GM06990 (cell line): ENCODE measurements at places on chromosomes 4 and X.

- no peak for DNase-seq
Measured at GRCh38 chrX:148382983-148383382, 117.4 kb upstream of the AFF2 start.

GRCh38 chr4:5752376-5753184 is 41.6 kb downstream of the EVC start:
- no peak for DNase-seq

GRCh38 chr4:40261231-40262076 is 64.6 kb downstream of the RHOH start:
- no peak for DNase-seq

DNA sequence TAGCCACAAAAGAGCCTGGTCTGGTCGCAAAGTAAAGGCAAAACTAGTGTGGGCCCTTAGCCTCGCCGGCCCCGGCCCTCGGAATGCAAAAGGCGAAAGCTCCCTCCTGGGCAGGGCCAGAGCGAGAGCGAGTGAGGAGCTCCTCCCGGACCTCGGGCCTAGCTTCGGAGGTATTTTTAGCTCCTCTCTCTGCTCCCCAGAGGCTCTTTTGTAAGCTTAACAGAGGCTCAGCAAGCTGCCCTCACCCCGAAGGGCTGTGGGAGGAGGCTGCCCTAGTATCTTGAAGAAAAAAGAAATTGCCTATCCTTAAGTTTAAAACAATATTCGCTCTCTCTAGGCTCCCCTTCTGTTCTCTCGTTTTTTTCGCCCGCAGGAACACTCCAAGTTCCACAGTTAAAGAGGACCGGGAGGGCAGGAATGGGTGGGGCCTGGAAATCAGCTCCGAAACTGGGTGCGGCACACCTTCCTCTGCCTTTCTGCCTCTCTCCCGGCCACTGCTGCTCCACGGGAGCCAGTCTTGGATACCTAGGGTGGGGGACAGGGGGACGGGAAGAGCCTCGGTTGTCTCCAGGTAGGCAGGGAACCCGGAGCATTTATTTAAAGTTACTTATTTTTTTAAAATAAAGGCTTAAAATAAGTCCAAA is 12.1 kb downstream of the HAND2 start:
- no peak for DNase-seq

GRCh38 chr4:140579278-140579677 is 10.5 kb upstream of the UCP1 start:
- DNase-seq = no peak

DNA sequence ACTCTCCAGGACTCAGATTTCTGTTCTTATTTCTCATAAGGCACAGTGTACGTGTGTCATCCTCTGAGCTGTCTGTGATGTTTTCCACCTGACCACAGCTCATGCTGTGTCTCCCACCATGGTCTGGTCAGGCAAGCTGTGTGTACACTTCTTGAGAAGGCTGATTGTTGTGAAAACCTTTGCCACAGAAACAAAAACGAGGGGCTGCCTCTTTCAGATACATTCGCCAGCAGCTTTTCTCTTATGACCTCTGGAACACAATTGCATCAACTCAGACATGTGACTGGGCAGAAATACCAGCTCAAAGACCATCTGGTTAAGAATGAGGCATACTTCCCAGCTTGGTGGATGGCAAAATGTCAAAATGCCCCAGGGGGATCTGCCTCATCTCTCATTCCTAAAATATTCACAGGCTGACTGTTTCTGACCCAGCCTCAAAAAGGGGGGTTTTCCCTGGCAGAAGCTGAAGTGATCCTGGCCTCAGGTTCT is 46.1 kb downstream of the PGRMC2 start:
- DNase-seq = no peak

DNA sequence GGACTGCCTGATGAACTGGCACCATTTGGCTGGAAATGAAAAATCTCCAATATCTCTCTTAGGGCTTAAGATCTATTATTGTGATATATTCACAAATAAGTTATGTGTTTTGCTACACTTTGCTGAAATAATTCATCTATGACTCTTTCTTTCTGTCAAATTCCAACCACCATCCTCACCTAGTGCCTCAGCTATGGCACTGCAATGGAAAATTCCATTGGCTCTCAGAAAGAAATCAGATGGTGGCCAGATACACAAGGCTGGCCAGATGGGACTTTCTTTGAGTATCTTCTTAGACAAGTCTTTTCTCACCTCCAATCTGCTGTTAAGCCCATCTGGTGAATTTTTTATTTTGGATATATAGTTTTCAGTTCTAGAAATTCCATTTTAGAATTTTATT is 28.0 kb downstream of the NAT8L start:
- DNase-seq = no peak

- DNase-seq = no peak
Measured at GRCh38 chr4:156933633-156934258, 37.9 kb downstream of the PDGFC start.

GRCh38 chr4:152997288-152997687 is 61.2 kb downstream of the FHDC1 start:
- no peak for DNase-seq

DNA sequence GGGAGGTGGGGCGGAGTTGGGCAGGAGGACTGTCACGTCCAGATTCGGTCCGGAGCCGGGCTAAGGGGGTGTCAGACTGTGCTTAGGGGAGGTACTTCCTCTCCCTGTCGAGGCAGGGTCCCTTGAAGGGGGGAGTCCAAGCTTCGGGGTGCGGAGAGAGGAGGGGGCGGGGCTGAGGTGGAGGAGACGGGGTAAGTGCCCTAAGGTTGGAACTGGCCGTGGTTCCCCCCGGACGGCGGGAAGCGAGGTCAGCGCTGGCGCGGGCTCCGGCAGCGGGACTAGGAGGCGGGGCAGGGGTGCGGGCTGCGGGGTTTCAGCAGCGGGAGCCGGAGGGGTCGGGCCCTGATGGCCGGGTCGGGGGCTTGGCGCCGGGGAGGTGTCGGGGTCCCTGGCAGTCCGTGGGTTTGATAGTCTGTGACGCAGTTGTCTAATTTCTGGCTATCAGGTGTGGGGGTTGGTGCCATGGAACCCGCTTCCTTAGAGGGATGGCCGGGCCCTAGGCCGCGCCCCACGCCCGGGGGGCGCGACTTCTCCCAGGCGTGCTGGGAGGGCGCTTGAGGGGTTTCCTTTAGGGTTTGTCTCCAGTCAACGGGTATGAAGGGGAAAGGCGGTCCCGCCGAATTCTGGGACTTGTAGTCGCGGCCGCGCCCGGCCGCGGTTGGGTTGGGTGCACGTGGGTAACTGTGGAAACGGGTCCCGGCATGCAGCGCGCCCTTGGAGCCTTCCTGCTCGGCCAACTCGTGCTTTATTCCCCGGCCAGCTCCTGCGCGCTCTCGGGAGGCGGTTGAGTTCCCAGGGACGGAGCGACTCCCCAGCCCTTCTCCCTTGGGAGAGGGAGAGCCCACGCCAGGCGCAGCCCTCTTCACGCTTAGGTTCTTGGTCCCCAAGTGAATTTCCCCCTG is 1.5 kb downstream of the DCUN1D4 start:
- DNase-seq = peak; percentile 90

- no peak for DNase-seq
Measured at GRCh38 chrX:108304210-108304609, 134.0 kb downstream of the COL4A6 start.

- no peak for DNase-seq
Measured at GRCh38 chr4:78542373-78542772, 9.2 kb upstream of the ANXA3 start.

DNA sequence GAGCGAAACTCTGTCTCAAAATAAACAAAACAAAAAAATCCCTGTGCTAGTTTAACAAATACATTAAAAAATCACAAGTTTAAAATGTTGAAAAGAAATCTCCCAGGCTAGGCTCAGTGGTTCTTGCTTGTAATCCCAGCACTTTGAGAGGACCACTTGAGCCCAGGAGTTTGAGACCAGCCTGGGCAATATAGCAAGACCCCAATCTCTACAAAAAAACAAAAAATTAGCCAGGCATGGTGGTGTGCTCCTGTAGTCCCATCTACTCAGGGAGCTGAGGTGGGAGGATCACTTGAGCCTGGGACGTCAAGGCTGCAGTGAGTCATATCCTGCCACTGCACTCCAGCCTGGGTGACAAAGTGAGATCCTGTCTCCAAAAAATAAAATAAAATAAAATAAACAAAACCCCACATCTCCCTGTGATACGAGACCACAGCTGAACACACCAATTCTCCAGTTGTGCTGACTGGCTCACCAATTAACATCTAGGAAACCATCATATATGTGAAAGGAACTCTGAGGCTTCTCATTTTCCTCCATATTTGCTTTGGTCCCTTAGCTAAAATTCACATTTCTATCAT is 7.3 kb downstream of the RPS4X start:
- no peak for DNase-seq

- no peak for DNase-seq
Measured at GRCh38 chr4:10273030-10273429, 156.4 kb upstream of the WDR1 start.

GRCh38 chr4:159762672-159763071 is 659.8 kb downstream of the RAPGEF2 start:
- DNase-seq = no peak

DNA sequence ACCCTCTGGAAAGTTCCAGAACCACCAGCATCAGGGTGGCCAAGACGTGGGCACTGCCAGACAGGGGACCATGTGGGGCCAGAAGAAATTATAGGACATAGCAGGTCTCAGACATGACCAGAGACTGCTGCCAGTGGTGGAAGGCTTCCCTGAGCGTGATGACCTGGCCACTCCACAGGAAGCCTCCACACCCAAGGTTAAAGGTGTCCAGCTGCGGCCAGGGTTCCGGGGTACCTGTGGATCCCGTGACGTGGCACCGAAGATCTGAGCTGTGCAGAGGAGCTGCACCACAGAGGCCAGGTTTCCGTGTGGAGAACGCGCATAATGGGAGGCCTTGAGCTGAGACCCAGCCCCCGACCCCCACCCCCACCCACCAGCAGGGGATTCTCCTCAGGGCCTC is 16.4 kb upstream of the CTBP1 start:
- no peak for DNase-seq

- no peak for DNase-seq
Measured at GRCh38 chr4:129094347-129094746, 1.0 kb upstream of the SCLT1 start.

- no peak for DNase-seq
Measured at GRCh38 chr4:53674903-53675302, 83.6 kb upstream of the LNX1 start.

DNA sequence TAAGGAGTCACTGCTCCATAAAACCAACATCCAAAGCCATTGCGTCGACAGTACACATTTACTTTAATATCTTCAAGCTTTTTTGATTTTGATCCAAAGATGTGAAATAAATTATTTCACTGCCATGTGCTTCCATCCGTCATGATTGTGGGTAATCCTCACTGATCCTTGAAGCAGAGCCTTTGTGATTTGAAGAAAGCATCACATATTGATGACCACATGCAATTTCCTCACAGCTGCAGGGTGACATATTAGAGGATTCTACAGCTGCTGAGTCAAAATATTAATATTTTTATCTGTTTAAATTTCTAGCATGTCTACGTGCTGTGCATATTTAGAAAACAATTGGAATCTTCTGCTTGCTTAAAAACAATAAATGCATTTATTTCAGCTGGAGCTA is 196.8 kb upstream of the ANXA3 start:
- no peak for DNase-seq

DNA sequence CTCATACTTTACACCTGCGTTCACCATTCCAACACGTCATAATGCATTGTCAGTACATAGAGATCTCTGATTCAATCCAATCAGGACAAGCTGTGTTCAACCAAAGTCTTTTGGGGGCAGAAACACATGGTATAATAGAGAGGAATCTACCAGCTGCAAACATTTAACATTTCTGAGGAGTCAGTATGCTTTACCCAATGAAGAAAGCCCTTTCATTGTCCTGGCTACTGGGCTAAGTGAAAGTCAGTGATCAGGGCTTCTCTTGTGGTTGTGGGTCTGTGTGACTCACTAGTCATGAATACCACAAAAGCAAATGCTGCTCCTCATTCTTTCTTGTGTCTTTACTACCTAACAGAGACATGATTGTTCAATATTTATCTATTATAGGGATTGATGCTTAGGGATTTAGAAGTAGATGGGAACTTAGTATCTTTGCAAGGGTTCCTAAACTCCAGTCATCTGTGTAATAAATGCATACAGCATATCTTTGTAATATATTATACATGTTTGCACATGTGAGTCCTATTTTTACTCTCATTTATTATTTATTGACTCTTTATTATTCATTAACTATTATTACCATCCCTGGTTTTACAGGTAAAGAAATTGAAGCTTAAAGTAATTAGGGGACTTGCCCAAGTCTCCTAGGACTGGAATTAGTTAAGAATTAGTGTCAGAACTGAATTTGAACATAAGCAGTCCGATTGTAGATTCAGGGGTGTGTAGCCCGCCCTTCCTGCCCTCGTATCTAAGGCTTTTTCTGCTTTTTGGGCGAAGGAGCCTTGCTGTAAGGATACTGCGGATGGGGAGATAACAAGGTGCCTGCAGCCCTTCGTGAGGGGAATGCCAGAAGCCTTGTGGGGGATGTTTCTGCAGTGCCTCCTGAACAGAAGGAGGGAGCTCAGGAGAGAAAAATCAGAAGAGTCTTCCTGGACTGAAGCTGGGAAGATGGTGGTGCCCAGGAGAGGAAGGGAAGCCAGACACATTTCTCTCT is 353.1 kb upstream of the BOD1L1 start:
- no peak for DNase-seq

DNA sequence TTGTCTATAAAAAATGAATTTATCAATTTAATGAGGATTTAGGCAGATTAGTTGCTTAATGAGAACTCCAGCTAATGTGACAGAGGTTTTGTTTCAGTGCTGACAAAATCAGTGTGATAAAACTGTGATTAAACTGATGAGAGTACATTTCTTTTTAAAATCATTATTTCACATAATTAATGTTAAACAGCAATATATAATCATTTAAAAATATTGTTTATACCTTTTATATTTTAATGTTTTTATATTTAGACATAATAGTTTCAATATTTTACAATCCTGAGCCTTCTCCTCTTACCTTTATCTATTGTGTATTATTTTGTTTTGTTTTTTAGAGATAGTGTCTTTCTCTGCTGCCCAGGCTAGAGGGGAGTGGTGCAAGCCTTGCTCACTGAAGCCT is 47.1 kb upstream of the MAB21L2 start:
- no peak for DNase-seq

DNA sequence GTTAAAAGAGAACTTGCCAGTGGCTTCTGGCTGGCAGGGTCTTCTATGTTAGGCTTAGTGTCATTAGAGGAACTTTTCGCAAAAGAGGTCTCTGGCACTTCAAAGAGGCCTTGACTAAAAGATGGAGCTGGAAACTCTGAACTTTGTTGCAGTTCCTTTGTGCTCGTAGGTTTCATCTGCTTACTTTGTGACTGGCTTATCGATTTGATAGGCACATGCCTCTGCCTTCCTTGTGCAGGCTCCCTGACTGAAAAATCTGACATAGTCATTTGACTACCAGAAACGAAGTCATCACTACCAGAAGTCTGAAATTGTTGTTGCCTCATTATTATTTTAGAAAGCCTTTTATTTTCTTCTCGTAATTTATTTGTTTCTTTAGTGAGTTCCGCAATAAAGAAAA is 93.9 kb upstream of the IL13RA1 start:
- DNase-seq = no peak

- DNase-seq = no peak
Measured at GRCh38 chr4:10260777-10261176, 144.2 kb upstream of the WDR1 start.

DNA sequence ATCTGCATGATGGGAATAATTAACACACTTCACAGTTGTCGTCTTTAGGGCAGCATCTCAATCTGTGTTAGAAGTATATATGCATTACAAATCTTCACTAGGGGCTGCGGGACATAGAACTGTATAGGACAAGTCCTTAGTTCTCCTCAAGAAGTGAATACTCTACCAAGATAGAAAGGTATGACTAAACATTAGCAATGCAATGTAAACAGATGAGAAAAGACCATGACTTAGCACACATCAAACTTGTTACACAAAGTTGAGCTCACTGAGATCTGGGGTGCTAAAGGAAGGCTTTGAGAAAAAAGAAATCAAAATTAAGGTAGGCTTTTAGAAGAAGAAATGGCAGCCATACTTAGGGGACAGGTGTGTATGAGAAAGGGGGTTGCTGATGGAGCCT is 182.1 kb upstream of the MAP3K15 start:
- no peak for DNase-seq
